ENCODE measurements at places on chromosomes 6 and 20.

DNA sequence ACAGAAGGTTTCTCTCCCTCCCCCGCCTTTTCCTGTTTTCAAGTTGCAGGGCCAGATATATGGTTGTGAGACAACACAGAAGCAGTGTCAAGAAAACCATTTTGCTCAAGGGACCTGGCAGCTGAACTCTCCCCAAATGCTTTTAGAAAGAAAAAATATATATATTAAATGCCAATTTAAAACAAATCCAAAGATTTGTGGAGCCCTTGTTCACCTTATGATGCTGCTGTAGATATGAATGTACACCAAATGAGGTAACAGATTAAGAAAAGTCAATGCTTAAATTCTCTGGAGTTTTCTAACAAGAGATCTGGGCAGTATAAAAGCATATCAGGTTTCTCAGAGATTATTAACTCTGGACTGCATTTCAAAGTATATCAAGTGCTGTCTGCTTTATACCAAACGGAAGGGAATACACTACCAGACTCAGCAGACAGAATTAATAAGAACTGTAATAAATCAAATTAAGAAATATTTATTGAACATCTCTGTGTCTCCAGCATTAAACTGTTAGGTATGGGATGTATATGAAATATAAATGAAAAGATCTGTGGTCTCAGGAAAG, 357.5 kb downstream of the HDGFL1 start:
- no peak for DNase-seq

- DNase-seq = no peak
Observed at GRCh38 chr6:108167449-108168089, 1.7 kb downstream of the NR2E1 start.

DNA sequence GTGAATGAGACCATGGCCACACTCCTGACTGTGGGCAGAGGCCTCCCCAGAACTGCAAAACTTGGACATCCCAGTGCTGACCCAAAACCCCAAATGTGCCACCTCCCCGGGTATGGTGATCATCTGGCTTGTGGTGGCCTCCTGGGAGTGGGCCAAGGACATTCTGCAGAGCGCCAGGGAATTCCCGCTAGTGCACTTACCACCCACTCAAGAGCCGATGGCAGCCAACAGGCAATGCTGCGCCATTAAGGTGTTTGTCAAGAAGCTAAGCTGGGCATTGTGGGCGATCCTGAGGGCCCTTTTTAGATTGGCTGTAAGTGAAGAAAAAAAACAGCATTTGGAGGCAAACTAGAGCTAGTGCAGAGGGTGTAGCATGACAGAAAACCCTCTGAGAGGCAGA, 9.4 kb downstream of the MMP24 start:
- DNase-seq = no peak

DNA sequence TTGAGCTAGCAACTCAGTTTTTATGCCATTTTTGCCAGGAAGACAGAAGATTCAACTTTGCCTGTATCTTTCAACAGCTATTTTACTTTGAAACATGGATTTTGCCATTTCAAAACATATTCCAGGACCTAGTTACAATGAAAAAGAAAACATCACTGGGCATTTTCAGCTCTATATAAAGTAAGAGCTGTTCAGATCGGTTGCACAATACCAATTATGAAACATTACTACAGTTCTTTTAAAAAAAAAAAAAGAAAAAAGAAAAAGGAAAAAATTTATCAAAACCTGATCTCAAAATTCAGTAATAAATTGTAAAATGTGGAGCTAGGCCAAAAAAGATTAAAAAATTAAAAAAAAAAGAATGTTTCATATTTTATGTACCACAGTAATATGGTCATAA, 15.6 kb downstream of the BCLAF1 start:
- no peak for DNase-seq

DNA sequence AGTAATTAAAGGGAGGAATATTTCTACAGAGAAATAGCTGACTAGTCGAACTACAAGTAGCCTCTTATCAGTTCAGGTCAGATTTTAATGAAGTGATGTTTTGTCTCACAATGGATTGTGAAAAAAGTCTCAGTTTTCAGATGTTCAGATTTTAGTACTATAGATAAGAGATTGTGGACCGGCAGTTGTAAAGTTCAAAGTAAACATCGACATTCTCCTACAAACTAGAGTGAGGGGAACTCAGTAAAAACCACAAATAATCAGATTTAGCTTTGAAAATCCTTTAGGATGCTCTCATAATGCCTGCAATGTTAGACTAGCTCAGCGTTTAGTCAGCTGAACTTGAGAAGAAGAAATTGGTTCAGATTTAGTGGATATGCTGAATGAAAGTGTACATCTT, 39.9 kb downstream of the RCAN2 start:
- no peak for DNase-seq

DNA sequence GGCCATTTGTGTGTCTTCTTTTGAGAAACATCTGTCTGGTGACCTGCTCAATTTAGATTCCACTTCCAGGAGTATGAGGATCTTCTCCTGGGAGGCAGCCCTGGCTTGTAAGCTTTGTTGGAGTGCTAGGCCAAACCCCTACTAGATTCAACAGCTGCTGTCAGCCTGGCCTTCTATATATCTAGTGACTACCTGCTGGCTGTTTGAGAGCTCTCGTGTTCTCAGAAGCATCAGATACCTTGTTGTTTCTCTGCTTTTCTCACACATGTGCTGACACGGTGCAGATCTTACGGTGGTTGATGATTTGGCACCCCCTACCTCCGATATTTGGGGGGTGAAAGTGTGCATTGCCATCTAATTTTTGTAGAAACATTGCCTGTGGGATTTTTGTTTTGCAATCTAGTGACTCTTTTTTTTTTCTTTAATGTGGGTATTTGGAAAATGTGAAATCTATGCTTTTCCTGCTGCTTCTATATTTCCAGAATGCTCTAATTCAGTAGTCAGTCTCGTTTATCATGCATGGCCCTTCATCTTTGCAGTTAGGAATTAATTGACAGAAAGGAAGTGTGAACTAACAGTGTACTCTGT, 4.7 kb downstream of the CCN2 start:
- no peak for DNase-seq

- no peak for DNase-seq
Observed at GRCh38 chr6:113068570-113068969, 721.4 kb downstream of the RFPL4B start.

- DNase-seq = no peak
Observed at GRCh38 chr20:1315804-1316203, 13.1 kb downstream of the SDCBP2 start.

- DNase-seq = no peak
Observed at GRCh38 chr6:95973976-95974375, 41.8 kb upstream of the FUT9 start.

DNA sequence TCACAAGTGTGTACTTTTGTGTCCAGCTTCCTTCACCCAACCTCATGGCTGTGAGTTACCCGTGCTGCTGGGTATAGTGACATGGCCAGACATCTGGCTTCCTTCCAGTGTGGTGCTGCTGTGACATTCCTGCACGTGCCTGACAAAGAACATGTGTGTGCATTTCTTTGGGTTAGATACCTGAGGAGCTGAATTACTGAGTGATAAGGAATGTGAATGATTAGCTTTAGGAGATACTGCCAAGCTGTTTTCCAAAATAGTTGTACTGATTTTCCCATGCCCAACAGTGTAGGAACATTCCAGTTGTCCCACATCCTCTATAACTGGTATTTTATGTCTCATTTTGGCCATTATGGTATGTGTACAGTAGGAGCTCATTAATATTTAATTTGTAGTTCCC, 132.5 kb downstream of the PREX1 start:
- no peak for DNase-seq

- no peak for DNase-seq
Observed at GRCh38 chr6:12223383-12223782, 66.8 kb upstream of the EDN1 start.

Data from stimulated activated CD8-positive, alpha-beta memory T cell treated with anti-CD3 and anti-CD28 coated beads, Interleukin-4, amount 100 ng/mL, for 1 hour (primary cell).